Aortic smooth muscle cell (primary cell): ENCODE measurements at places on chromosomes 5 and 9. TPM values are rescaled to one million over a fixed set of nuclear protein-coding genes. Genes with fewer than 3 reads are reported as not detected.

The PCDHGA12 gene
- total RNA-seq: 17.6 and 22.3 TPM in 2 replicates

The TERT gene
- not detected in 2 replicates for total RNA-seq

The LCN12 gene
- total RNA-seq: 0.26 and 0.37 TPM in 2 replicates

The AGGF1 gene
- 27.9 and 29.6 TPM in 2 replicates for total RNA-seq

The HNRNPK gene
- 542 and 570 TPM in 2 replicates for total RNA-seq

The IFNB1 gene
- not detected in 2 replicates for total RNA-seq

The MGAT4B gene
- 210 and 239 TPM in 2 replicates for total RNA-seq

The PCDHA1 gene
- total RNA-seq: under 0.01 and 0.06 TPM in 2 replicates

The PKD2L2 gene
- total RNA-seq: not detected in 2 replicates

The PRR7 gene
- 5.3 and 6.3 TPM in 2 replicates for total RNA-seq

The YTHDC2 gene
- total RNA-seq: 17.4 and 20.6 TPM in 2 replicates

The OR1Q1 gene
- total RNA-seq: 0.26 TPM in 1 of 2 replicates, not detected in the other

The IFNA2 gene
- total RNA-seq: not detected in 2 replicates

The LRRC70 gene
- total RNA-seq: 0.93 and 1.3 TPM in 2 replicates

The SNCAIP gene
- 0.93 and 1.5 TPM in 2 replicates for total RNA-seq

The LRRTM2 gene
- 0.13 and 0.44 TPM in 2 replicates for total RNA-seq

The MELK gene
- total RNA-seq: 18.8 and 26.2 TPM in 2 replicates

The CCL21 gene
- not detected in 2 replicates for total RNA-seq

The C6 gene
- not detected in 2 replicates for total RNA-seq

The BAAT gene
- total RNA-seq: not detected in 2 replicates

The LCN2 gene
- total RNA-seq: not detected in 2 replicates

The PCA3 gene
- 0.12 and 0.26 TPM in 2 replicates for total RNA-seq

The OXCT1 gene
- total RNA-seq: 89.0 and 92.3 TPM in 2 replicates

The TOR1A gene
- total RNA-seq: 24.9 and 27.1 TPM in 2 replicates

The OLFM1 gene
- total RNA-seq: 0.44 and 2.0 TPM in 2 replicates

The CTNNAL1 gene
- total RNA-seq: 41.0 and 45.7 TPM in 2 replicates

The SLC23A1 gene
- not detected in 2 replicates for total RNA-seq

The CTSV gene
- 0.26 and 0.37 TPM in 2 replicates for total RNA-seq

The TLX3 gene
- not detected in 2 replicates for total RNA-seq

The LCN1 gene
- not detected in 2 replicates for total RNA-seq

The ADAMTS12 gene
- 3.7 and 5.3 TPM in 2 replicates for total RNA-seq

The RNF38 gene
- total RNA-seq: 5.2 and 7.0 TPM in 2 replicates

The PCDHAC1 gene
- 0.06 and 0.13 TPM in 2 replicates for total RNA-seq

The PRSS3 gene
- total RNA-seq: 40.8 and 55.5 TPM in 2 replicates

The SERINC5 gene
- 12.0 and 14.9 TPM in 2 replicates for total RNA-seq

The LCN9 gene
- not detected in 2 replicates for total RNA-seq

The C9orf50 gene
- 0.13 and 0.19 TPM in 2 replicates for total RNA-seq

The CDKN2B gene
- total RNA-seq: 4.4 and 12.6 TPM in 2 replicates

The PPP3R2 gene
- total RNA-seq: not detected in 2 replicates

The TMEM174 gene
- total RNA-seq: not detected in 2 replicates

The SPRY4 gene
- total RNA-seq: 16.5 and 16.8 TPM in 2 replicates

The SLCO6A1 gene
- total RNA-seq: not detected in 2 replicates

The HINT2 gene
- 38.2 and 39.0 TPM in 2 replicates for total RNA-seq

The MEIKIN gene
- total RNA-seq: 0.06 TPM in 1 of 2 replicates, not detected in the other

The GRXCR2 gene
- total RNA-seq: not detected in 2 replicates

The LMBRD2 gene
- 26.6 and 30.4 TPM in 2 replicates for total RNA-seq

The PCDHGB4 gene
- 20.1 and 26.5 TPM in 2 replicates for total RNA-seq

The IFNA13 gene
- not detected in 2 replicates for total RNA-seq

The CDH12 gene
- not detected in 2 replicates for total RNA-seq

The WDR38 gene
- not detected in 2 replicates for total RNA-seq

The TLE4 gene
- 7.4 and 9.5 TPM in 2 replicates for total RNA-seq

The UBE2QL1 gene
- total RNA-seq: 0.06 and 0.13 TPM in 2 replicates

The TEX48 gene
- total RNA-seq: not detected in 2 replicates

The SPATA31A3 gene
- total RNA-seq: not detected in 2 replicates

The SLC6A19 gene
- total RNA-seq: not detected in 2 replicates

The PCDHGC5 gene
- 3.4 and 4.7 TPM in 2 replicates for total RNA-seq
